ENCODE measurements at places on chromosomes 3 and 15.

DNA sequence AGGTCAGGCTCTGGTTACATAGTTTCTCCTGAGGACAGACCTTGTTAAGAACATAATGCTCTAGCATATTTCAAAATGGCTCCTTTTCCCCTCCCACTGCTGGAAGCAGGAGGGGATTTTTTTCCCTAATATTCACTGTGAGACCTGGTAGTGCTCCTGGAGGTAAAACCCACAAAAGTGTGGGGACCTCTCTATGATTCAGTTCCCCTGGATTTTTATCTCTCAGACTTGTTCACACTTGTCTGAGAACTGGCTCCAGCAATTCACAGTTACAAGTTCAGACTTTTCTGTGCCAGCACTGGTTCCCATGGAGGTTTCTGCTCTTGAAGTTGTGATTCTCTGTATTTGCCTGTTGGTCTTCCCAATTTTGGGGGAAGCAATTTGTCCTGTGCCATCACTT, 36.3 kb upstream of the PCOLCE2 start:
- DNase-seq = no peak

- DNase-seq = no peak
These were observed 174.9 kb upstream of the FRMD4B start for GRCh38 chr3:69560818-69561217.

DNA sequence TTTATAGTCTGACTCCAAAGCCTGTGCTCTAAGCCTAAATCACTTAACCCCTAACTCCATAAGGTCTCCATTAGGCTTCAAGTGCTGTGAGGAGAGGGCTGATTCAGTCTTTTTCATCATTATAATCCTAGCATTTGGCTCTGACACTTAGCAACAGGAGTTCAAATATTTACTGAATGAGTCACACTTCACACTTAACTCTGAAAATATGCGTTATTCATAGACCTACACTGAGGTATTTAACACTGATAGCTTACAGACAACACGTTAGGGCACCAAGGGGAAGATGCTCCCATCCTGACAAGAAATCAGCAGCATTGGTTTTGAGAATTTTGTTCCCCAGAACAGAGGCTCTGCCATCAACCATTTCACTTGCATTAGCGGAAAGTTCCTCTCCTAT, 53.5 kb downstream of the MSL2 start:
- no peak for DNase-seq

GRCh38 chr3:62923066-62923465, 47.9 kb upstream of the CADPS start:
- no peak for DNase-seq

- no peak for DNase-seq
These were observed 4.0 kb downstream of the MUC4 start for GRCh38 chr3:195807681-195808121.

DNA sequence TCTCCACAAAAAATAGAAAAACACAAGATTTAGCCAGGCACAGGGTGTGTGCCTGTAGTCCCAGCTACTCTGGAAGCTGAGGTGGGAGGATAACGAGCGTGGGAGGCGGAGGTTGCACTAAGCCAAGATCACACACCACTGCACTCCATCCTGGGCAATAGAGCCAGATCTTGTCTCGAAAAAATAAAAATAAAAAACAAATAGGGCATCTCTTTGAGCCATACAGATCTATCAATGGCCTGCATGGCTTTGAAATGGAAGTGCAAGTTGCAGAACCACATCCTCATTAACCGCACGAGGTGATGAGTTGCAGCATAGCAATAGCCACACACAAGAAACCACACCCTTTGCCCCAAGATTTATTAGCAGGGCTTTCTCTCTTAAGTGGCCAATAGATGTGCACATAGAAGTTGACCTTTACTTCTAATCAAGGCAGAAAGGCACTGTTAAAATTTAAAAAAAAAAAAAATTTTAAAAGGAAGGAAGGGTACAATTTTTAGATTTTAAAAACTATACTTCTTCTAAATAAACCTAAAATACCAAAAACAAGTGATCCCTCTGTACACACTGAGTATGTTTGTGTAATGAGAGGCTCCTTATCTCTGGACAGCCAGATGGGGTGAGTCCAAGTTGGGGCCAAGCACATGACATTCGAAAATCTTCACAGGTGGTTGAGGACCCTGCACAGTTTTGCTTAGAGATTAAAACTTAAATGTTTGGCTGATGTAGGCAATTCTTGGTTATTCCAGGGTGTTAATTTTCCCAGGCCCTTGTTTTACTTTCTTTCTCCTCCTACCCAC, 53.4 kb downstream of the FILIP1L start:
- DNase-seq = no peak

DNA sequence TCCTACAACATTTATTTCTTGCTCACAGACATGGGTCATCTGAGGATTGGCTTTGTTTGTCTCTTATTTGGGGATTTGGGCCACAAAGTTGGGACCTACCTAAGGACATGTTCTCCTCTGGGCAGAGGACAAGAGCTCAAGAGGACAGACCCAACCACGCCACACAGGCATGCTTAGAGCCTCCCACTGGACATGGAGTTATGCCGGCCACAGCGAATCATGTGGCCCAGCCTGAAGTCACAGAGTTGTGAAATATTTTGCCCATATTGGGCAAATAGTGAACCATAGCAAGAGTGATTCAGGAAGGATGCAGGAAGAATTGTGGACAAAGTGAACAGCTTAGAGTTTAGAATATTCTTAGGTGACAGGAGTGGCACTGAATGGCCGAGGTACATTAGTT, 9.9 kb downstream of the TRAK1 start:
- DNase-seq = peak; percentile 27

DNA sequence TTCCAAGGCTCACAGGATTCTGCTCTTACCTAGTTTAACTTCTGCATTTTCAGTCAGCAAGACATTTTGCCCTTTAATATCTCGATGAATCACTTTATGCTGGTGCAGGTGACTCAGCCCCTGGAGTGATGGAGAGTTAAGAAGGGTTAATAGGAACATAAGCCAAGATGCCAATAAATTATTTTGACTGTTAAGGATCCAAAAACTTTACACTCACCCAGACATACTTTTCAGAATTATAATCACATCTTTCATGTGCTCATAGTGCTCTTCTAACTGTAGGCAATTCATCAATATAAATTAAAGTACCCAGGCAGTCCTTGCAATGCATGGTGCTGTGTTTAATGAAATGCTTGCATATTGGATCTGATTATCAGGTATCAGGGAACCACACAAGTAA, 164.1 kb upstream of the SLC2A2 start:
- no peak for DNase-seq

DNA sequence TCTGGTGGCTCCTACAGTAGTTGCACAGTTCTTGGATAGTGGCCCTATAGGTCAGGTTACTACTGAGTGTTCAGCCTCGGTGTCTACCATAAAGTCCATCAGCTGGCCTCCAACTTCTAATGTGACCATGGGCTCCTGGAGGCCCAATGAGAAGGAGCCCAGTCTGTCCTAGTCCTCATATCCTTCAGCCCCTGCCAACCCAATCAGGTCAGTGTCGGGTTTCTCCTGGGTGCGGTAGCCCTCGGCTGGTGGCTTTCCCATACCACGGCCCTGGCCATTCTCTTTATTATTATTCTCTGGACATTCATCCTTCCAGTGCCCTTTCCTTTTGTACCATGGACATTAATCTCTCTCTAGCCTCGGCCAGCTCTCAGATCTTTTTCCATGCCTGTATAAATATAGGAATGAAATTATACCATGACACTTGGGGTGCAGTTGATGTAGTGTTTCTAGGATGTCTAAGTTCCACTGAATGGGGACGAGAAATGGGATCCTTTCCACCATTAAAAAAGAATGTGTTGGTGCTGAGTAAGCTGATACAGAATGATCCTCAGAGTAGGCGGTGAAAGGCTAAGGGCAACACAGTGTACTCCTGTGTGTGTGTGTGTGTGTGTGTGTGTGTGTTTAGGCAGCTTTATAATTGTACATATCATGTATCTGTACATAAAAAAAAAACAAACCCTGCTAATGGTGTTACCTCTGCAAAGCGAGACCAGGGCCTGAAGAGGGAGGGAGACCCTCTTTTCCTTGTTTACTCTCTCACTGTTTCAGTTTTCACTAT, 19.3 kb upstream of the NOX5 start:
- no peak for DNase-seq
